ENCODE measurements at places on chromosomes 2 and 18.

DNA sequence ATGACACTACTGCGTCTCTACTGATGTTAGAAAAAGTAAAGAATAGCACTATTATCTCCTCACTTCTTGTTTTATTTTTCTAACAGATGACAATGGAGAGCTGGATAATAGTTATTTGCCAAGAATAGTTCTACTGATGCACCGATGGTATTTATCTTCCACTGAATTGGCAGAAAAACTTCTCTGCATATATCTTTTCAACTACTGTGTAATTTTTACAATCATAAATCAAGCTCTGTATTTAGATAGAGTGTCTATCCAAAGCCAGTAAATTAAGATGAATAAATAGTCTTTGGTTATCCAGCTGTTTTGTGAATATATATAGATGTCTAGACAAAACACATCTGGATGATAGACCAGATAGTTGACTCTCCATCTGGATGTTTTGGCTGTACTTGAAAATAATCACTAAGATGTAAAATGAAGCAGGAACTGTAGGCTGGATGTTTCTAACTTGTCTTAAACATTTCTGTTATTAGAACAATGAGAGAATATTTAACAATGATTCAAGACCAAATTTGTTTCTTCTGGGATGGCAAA lies 40.1 kb downstream of the RASGRP3 start:
- no peak for DNase-seq

DNA sequence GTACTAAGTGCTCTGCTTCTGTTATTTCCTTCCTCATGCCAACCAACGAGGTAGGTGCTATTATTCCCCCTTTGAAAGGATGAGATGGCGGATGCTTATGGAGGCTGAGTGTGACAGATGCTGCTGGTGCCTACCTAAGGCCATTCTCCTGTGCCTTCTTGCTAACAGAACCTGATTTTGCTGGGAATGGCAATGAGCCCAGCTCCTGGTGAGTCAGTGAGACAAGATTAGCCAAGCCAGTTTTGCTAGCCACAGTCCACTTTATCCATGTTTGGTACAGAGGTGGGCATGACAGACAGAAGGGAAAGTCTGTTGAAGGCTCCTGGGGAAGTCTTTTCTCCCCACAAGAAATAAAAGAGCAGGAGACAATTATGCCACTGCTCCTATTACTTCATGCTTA lies 43.7 kb upstream of the TMEM163 start:
- peak; percentile 48 for DNase-seq

DNA sequence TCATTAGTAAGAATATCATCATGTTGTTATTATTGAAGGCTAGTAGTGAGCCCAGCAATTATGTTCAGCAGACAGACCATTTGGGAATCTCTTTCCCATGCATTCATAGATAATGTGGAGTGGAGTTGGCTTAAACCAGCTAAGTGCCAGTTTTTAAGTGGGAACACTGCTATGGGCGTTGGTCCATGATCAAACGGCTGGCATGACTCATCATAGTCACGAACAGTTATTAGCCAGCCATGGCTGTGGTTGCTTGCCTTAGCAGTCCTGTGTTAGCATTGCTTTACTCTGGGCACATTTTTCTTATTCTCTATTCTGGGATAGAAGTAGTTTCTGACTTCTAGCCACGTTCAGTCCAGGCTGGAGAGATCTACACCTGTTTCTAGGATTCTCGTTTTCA lies 17.7 kb downstream of the EIF4E2 start:
- peak; percentile 89 for DNase-seq

DNA sequence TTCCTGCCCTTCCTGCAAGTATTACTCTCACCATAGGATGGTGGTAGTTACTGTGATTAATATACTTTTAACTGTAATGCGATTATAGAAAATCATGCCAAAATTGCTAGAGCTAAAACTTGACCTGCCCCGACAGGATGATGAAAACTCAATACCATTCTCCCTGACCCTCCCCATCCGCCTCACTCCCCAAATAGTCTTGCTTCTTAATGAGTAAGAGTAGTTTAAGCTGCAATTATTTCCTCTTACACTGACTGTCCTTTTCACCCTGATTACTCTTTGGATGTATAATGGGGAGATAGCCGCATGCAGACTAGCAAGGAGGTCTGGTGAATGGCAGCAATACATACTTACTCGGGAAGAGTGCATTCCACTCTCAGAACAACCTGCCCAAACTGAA lies 269.6 kb upstream of the SIX3 start:
- DNase-seq, result no peak

DNA sequence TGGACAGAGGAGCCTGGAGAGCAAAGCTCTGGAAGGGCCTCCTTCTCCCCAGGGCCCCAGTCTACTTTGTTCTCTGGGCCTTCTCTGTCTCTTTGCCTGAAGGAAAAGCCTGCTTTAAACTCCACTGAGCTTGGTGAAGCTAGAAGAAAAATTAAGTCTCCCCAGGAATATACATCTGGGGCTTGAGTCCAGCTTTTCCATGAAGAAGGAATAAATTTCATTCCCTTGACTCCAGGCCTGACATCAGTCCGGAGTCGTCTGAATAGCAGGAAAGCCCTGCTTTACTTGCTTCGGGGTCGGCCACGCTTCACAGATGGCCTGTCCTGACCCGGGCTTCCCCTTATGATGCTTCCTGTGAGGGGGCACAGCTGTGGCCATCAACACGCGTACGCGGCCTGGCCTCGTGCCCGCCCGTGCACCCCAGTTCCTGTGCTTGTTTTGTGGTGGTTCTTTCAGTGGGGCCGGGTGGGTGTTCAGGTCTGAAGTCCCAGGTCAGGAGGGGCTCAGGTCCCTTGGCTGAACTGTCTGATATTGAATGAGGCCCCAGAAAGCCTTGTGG lies 73.6 kb downstream of the ACOXL start:
- DNase-seq, result no peak

GRCh38 chr18:54558609-54559585 lies 32.1 kb upstream of the DYNAP start:
- DNase-seq, result peak; percentile 60

DNA sequence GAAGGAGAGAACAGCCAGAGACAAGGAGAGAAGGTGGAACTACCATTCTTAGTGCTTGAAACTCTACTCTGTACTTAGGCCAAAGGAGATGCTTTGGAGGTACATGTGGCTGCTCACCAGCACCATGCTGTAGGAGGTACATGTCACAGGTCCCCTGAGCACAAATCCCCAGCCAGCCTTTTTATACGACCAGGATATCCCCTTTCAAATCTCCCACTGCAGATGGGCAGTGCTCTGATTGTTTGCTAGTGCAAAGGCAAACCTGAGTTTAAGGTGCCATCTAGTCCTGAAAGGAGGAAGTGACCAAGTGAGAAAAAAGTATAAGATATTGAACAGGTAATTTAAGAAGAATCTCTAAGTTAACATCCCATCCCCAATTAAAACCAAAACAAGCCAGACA lies 17.1 kb upstream of the TTC21B start:
- no peak for DNase-seq

DNA sequence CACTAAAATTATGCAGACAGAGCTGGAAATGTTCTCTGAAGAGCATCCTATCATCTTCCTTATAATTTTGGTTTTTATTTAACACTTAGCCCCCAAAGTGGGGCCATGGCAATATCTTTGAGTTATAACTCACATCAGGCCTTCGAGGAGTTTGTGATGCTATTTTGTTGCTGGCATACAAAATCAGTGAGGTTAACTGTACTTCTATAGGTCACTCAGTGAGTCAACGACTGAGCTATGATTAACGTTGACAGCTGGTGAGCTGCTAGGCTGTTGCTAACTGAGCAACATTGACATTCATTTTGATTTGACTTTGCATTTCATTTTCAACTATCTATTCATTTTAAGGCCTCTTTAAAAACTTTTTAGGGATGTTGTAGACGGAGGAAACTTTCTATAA lies 50.0 kb downstream of the GPD2 start:
- DNase-seq, result peak; percentile 41

GRCh38 chr2:85288244-85288725 lies 39.5 kb downstream of the TGOLN2 start:
- peak; percentile 79 for DNase-seq

- DNase-seq, result peak; percentile 99
Measured at GRCh38 chr18:54742659-54743604, 85.3 kb upstream of the RAB27B start.

DNA sequence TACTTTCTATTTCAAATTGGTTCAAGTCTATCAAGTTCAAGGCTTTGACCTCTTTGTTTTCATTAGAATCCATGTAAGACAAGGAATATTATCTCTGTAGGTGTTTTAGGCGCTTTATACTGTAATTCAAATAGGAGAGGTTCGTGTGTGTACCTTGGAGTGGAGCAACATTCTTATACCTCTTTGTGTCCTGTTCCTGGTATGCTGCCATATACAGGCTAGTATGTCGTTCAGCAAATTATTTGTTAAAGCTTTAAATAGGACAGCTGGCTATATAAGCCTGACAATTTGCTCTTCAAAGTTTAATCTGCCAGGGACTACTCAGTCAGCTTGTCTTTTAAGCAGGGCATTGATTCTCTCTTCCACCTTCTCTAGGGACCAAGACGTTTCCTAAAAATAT lies 31.1 kb upstream of the SPAG16 start:
- DNase-seq, result no peak
